ENCODE measurements at places on chromosomes 6 and 20.

DNA sequence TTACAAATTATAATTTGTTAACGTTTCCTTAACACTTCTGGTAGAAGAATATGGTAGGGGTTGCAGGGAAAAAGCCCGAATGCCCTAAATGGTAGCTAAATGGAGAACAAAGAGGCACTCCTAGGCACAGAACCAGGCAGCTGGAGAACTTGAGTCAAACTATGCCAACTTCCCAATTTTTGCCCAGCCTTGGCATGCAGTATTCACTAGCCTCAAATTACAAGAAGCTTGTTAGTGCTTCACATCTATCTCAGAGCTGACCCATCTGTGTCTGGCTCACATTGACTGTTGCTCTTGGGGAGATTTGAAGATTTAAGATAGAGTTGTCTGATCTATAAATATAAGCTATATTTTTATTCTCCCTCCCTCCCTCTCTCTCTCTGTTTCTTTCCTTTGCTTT is 19.4 kb upstream of the LRFN2 start:
- DNase-seq: no peak

DNA sequence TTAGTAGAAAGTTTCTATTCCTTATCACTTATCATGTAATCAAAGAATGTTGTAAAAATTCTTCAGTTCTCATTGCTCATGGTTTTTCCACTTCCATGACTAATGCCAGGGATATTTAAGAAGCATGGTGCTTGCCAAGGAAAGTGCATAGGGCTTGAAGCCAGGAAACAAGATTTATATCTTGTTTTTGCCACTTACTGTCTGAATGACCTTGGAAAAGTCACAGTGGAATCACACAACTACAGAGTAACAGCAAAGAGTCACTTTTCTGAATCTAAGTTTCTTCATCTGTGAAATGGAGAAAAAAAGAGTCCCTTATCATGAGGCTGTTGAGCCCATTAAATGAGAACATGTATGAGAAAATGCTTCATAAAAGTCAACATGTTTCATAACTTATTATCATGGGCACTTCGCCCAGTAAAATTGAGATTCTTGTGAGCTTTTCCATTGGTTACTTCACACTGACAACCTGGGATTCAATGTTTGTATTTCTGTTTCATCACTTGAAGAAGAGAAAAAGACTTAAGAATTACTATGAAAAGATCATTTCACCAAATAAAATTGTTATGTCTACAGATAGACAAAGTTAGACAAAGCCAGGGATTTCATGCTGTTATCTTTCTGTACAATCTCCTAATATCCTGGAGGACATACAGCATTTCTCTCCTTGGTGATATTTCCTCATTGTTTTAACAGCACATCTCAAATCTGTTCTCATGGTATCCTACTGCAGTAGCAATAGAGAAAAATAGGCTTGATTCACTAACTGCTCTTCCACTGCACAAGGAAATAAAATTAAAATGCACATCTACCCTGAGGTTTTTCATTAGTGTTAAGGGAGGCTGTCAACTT is 7.6 kb upstream of the BMP5 start:
- no peak for DNase-seq

GRCh38 chr6:146388736-146389364 is 154.8 kb upstream of the RAB32 start:
- no peak for DNase-seq

DNA sequence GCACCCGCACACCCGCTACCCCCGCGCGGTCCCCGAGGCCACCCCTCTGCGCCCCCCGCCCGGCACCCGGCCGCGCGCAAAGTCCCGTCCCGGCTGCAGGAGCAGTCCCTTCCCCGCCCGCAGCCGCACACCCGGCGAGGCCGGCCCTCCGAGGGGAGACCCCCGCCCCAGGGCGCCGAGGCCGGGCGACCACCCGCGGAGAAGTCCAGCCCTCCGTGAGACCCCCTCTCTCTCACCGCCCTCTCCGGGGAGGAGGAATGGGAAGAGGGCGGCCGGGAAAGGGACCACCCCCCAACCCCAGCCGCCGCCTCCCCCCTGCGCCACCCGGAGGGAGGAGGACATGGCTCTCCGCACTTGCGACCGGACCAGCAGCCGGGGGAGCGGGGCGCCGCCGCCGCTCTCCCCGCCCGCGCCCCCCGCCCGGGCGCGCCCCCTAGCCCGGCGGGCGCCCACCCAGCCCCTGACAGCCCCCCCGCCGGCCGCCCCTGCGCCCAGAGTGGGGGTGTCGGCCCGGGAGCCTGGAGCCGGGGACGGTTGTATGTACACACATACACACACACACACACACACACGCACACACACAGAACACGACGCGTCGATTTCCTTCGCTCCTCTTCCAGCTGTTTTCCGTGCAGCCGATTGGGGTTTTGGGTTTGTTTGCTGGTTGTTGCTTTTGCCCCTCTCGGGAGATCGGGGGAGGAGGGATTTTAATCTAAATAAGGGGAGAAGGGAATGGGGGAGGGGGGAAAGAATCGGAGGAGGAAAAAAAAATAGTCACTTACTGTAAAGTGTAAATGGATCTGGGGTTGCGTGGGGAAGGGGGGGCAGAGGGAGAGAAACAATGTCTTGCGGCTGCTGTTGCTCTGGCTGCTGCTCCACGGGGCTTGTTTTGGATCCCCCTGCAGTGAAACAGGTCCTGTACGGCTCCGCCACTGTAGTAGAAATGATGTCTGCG is at the start of gene ATXN1:
Gene ATXN1 (minus strand): TSS at position 945 of the 955 bp plus-strand sequence.
- no peak for DNase-seq

DNA sequence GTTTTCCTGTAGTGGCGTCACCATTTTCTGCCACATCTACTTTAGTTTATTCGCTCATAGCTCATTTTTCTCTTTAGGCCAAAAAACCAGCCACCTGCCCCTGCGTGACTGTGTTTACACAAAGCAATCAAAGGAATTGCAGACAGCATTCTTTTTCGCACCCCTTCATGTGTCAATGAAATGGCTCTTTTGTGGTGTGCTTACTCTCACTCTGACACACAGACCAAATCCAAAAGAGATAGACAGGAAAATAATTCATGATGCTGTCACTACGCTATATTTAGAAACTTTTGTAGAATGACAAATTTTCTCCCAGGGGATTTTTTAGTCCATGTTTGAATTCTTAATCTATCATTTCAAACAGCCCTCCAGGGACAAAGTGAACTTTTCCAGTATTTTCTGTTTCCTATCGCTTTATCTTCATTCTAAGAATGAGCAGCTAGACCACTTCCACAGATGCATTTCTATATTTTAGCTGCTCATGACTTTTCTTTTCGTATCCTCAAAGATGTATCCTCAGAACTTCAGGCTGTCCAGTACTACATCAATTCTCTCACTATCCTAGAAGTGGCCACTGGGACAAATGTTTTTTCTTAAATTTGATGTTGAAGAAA is 37.9 kb upstream of the KHDRBS2 start:
- no peak for DNase-seq

GRCh38 chr6:164109770-164110140 is 695.2 kb downstream of the QKI start:
- no peak for DNase-seq

DNA sequence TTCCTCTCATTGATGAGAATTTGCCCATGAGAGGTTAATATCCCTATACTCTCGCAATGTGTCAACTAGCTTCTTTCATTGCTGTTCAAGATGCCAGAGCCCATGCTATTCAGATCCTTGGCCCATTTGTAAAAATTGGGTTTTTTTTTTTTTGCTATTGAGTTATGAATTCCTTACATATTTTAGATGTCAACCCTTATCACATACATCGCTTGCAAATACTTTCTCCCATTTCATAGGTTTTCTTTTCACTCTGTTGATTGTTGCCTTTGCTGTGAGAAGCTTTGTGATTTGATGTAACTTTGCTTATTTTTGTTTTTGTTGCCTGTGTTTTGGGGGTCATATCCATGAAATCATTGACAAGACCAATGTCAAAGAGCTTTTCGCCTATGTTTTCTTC is 32.2 kb upstream of the IPCEF1 start:
- no peak for DNase-seq

DNA sequence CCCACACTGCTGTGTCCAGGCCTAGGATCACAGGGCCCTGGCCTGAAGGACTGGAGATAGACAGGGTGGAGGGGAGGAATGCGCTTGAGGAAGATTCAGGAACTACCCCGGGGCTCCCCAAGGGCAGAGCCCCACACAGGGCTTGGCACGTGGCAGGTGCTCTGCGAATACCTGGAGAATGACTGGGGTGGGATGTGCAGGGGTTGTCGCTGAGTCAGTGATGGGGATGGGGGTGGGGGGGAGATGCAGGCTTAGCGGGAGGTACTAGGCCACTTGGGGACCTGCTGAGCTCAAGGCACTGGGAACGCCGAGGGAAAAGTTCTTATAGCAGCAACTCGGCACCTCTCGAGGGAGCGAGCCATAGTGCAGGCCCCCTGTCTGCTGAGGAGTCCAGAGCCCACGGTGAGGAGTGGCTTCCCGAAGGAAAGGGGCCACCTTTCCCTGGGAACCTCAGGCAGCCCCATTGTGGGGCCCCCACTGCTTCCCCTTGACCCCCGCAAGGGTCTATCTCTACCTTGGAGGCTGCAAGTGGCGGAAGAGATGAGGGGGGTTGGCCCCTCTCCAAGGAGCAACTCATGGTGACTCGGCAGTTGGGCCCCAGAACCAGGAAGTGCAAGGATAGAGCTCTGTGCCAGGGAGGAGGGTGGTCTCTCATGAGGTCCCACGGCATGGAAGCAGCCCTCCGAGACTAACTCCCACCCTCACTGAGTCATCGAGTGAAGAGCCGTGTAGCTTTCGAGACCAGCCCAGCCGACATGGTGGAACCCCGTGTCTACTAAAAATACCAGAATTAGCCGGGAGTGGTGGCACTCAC is 33.1 kb downstream of the SRC start:
- DNase-seq: no peak

- no peak for DNase-seq
These were observed 29.5 kb downstream of the CDYL start for GRCh38 chr6:4805553-4806336.

DNA sequence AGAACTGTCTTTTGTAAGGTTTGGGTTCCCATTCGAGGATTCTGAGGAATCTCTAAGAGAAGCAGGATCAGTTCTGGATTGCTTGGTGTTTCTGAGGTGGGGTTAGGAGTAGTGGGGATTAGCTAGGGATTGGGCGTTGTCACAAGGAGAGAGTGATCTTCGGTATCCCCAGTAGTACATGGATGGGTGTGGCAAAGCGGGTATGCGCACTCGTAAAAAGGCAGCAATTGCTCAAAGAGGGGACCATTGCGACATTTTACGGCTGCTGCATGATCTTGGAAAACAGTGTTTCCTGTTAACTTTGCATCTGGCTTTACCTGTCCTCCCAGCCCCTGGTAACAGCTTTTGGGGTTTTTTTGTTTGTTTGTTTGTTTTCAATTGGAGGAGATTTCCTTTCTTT is 9.7 kb upstream of the ZSCAN9 start:
- DNase-seq: no peak

DNA sequence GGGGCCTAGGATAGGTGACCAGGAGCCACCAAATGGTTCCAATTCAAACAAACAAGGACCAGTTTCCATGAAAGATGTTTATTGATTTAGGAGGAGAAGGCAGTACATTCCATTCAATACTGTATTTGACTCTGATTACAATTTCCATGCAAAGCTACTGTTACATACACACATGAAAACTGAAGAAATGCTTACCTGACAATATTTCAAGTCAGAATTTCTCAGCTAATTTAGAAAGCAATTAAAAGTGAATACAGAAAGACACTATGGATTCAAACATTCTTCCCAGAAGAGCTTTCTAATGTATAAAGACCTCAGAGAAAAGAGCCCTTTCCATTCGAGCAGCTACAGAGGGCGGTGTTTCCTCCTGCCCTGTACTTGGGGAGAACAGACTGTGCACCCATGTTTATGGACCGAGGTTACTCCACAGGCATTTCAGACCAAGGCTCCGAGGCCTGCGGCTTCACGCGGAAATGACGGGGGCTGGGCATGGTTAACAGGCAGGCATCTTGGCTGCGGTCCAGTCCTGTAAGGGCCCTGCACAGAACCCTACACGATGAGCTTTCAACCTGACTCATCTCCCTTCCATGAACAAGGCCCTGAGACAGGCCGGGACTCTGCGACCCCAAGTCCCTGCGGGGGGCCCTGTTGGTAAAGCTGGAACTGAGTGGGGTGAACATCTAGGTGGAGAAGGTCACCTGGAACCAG is 25.7 kb upstream of the TCFL5 start:
- DNase-seq: no peak

- no peak for DNase-seq
These were observed 7.1 kb downstream of the KIF13A start for GRCh38 chr6:17980329-17980728.

- DNase-seq: no peak
These were observed 79.1 kb upstream of the MAFB start for GRCh38 chr20:40768105-40768504.

DNA sequence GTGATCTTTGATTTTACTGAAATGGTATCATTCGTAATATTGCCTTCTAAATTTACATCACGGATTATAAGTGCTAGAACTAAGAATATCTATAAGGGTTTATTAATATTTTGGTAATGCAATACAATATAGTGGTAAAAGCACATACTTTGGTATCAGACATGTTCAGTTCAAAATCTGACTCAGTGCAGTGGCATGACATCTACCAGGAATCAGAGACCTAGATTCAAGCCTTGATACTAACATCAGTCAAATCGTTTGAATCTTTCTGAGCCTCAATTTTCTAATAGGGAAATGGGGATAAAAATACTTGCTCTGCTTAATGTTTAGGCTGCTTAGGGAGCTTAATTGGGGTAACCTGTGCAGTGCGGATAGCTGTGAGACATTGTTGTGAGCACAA is 488.0 kb downstream of the BCKDHB start:
- DNase-seq: no peak

GRCh38 chr6:82915666-82916065 is 150.0 kb downstream of the UBE3D start:
- no peak for DNase-seq

GRCh38 chr6:128343706-128344105 is 176.7 kb downstream of the PTPRK start:
- no peak for DNase-seq

Data from stimulated activated CD8-positive, alpha-beta memory T cell treated with anti-CD3 and anti-CD28 coated beads, Interleukin-7, amount 100 ng/mL, for 1 hour (primary cell).